Stimulated activated CD4-positive, alpha-beta T cell treated with anti-CD3 and anti-CD28 coated beads, Interleukin-15, amount 100 ng/mL, for 24 hours (primary cell): ENCODE measurements at places on chromosomes 5 and 9.

DNA sequence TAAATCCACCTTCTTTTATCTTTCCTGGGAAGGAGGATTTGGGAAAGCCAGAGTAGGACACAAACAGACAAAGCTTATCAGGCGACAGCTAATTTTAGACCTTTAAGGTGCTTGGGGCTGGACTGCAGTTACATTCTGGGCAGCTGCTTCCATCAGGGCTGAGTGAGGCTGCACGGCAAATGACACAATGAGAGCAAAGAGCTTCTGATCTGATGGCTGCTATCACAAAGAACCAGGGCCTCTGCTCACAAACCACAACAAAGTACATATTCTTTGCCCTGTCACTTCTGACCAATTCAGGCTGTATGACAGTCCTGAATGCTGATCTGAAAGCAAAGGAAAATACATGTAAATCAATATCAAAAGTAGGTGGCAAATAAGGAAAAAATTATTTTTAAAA, 93.1 kb downstream of the MRPS27 start:
- DNase-seq, result no peak

DNA sequence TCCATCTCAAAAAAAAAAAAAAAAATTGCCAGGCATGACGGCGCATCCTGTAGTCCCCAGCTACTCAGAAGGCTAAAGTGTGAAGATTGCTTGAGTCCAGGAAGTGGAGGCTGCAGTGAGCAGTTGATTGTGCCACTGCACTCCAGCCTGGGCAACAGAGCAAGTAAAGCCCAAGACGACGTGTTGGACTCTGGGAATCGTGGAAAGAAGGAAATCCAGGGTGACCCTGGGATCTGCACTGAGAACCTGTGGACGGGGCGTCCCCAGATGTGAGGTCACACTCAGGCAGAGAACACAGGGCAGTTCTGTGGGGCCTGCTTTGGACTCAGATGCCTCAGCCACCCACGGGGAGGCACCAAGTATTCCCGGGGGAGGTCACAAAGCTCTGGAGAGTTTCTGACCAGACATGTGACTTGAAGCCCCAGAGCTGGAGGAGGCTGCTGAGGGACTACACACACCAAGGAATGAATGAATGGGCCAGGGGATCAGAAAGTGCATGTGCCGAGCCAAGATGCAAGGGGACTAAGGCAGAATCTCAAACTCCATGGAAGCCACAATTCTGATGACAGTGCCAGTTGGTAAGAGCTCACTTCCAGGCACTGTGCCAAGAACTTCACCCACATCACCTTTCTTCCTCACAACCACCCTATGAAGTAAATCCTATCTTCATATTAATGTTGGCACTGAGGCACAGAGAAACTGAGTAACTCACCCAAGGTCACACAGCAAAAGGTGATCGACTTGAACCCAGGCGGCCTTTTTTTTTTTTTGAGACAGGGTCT, 12.9 kb downstream of the DYNC2I2 start:
- no peak for DNase-seq

- DNase-seq, result no peak
These were observed 63.1 kb downstream of the UGCG start for GRCh38 chr9:111959468-111960359.

- DNase-seq, result no peak
These were observed 30.9 kb upstream of the IRX4 start for GRCh38 chr5:1913578-1913977.

- DNase-seq, result no peak
These were observed 454.1 kb downstream of the ARHGEF28 start for GRCh38 chr5:74079971-74080556.

- no peak for DNase-seq
These were observed 16.3 kb downstream of the IL5 start for GRCh38 chr5:132526974-132527564.

DNA sequence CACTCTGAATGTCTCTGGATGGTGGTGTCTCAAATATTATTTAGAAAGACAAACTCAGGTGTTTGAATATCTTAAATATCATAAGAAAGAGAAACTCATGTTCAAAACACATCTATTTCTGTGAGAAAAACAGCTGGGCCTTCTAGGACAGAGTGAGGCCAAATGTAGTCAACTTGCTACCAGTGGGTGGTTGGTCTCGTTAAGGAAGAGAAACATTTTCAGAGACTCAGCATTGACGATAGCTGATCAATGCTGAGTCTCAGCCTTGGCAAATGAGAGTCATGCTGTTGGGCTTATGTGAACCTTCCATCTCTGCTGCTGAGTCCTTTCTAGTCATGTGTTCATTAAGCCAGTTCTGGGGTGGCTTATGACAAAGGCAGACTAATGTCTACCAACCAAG, 418.0 kb downstream of the CETN3 start:
- DNase-seq, result no peak
